ENCODE measurements at places on chromosomes 11 and 22.

GRCh38 chr11:128544471-128545051 lies 42.8 kb downstream of the ETS1 start:
- DNase-seq: peak; percentile 42

DNA sequence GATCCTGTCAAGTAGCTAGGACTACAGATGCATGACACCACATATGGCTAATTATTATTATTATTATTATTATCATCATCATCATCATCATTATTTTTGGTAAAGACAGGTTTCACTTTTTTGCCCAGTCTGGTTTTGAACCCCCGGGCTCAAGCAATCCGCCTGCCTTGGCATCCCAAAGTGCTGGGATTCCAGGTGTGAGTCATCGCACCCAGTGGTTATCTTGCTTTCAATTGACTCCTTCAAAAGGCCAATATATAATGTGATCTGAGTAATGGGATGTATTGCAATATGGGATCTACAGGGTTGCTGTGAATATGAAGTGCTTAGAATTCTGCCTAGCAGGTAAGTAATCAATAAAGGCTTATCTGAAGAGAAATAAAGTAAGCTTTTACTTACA lies 221.2 kb downstream of the SBF2 start:
- DNase-seq: no peak

GRCh38 chr11:65381716-65382032 lies 772 bp downstream of the SLC25A45 start:
- no peak for DNase-seq

- DNase-seq: no peak
Measured at GRCh38 chr11:18452927-18453326, 2.7 kb upstream of the LDHAL6A start.

All from common myeloid progenitor, CD34-positive (primary cell).